Stimulated activated CD4-positive, alpha-beta T cell treated with anti-CD3 and anti-CD28 coated beads, Interleukin-2, amount 100 ng/mL, for 48 hours (primary cell): ENCODE measurements at places on chromosomes 5 and 9.

- DNase-seq = no peak
Measured at GRCh38 chr5:133390416-133391353, 221.7 kb downstream of the FSTL4 start.

DNA sequence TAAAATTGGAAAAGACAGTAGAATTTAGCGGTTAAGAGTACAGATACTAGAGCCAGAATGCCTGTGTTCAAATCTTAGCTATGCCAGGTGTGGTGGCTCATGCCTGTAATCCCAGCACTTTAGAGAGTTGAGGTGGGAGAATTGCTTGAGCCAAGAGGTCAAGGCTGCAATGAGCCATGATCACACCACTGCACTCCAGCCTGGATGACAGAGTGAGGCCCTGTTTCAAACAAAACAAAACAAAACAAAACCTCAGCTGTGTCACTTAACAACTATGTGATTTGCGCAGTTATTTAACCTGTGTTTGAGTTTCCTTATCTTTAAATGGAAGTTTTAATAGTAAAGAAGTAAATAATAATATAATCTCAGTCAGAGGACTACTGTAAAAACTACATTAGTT lies 68.3 kb downstream of the TBCA start:
- DNase-seq = no peak

GRCh38 chr5:169197343-169197742 lies 103.6 kb downstream of the SLIT3 start:
- DNase-seq = no peak

- no peak for DNase-seq
Measured at GRCh38 chr5:161030229-161030628, 178.2 kb upstream of the ATP10B start.

DNA sequence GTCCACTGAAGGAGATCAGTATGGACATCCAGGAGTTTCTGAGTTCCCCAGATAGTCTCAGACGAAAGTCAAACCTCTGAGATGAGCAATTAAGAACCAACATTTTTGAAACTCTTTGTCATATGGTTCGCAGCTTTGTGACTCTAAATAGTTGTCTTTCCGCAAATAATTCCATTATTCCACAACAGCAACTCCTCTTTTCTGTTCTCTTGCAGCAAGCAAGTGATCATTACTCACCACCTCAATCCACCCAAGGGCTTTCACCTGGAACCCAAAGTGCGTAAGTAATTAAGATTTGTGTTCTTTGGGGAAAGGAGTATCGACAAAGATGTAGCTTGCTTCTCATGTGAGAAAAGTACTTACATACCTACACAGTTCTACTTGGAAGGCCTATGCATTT lies 15.6 kb downstream of the MTX3 start:
- DNase-seq = no peak

DNA sequence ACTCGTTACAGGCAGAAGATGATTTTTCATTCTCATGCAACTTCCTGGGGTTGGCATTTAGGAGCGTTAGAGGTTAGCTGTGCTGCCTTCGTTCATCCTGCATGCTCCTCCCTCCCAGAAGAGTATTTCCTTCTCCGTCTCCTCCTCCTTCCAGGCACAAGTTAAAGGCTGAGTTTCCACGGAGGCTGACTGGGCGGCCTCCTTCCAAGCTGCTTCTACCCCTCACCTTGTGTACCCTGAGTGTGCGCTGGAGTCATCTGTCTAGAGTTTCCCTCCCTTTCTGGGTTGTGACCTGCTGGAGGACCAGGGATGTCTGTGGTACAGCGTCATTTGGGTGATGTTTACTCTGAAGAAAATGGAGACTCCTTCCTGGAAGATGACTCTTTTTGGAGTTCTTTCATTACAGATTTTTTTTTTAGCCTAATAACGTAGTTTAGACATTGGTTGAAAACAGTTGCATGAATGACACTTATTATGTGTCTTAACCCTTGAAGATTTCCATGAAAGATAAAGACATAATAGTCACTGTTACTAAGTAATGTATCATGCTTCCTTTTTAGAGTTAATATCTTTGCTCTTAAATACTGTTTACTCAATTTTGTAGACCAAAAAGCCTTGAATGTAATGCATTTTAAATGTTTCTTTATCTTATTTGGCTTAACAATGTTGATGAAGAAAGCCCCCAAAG lies 146.9 kb downstream of the TENT4A start:
- no peak for DNase-seq

DNA sequence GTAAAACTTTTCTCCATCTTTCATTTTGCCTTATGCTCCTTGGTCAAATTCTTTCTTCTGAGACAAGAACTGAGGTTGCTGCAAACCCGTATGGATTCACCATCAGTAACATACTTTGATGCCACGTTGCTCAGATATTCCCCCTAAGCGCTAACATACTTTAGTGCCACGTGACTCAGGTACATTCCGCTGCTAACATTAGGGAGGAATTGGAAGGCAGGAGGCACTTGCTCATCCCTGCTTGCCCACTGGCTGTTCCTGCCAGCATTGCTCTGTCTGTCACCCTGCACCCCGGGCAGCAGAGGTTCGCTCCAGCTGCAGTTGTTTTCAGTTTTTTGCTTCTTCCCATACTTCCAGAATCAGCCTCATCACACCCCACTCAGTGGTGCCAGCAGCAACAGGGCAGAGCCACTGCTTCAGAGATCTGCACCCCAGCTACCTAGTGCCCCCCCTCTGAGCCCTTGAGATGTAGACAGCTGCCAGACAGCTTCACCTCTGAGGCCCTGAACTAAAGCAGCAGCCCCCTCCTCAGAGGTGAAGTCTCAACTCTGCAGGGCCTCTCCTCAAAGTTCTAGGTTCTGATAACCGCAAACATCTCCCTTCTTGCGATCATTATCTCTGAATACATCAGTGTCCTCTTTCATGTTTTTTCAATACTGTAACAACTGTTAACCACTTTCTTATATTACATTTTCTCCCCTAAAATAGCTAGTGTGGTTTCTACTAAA lies 228.0 kb upstream of the KIF2A start:
- DNase-seq = no peak

DNA sequence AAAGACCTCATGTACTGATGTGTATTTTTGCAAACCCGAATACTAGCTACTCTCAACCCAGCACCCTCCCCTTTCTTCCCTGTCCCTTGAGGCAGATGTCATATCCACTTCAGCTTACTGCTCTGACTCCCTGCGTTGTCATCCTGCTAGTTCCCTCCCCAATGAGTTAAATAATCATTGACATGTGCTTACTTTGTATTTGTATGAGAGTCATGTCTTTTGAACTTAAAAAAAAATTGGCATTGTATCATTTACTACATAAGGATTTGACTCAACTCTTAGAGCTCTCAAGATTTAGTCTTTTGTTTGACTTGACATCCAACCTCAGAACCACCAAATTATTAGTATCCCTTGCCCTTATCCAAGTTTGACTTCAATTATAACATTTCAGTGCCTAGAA lies 219.7 kb upstream of the TUT7 start:
- DNase-seq = no peak

GRCh38 chr5:88602584-88602983 lies 280.4 kb downstream of the MEF2C start:
- DNase-seq = peak; percentile 24

DNA sequence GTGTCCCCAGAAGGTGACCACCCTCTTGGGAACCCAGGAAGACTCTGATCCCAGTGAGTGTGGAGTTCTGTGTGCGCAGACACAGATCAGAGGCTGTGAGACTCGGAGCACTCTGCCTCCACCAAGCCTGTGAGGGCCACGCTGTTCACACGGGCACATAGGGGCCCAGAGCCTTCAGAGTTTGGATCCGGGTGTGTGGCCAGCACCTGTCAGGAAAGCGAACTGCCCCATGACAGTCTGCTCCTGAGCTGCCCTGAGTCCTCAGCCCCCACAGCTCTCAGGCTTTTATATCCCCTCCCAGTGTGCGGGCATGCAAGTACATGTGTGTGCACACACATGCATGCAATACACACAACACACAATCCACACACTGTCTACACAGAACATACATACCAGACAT lies 161.8 kb upstream of the IRX2 start:
- DNase-seq = no peak

GRCh38 chr5:81014348-81014747 lies 54.2 kb downstream of the RASGRF2 start:
- DNase-seq = no peak

DNA sequence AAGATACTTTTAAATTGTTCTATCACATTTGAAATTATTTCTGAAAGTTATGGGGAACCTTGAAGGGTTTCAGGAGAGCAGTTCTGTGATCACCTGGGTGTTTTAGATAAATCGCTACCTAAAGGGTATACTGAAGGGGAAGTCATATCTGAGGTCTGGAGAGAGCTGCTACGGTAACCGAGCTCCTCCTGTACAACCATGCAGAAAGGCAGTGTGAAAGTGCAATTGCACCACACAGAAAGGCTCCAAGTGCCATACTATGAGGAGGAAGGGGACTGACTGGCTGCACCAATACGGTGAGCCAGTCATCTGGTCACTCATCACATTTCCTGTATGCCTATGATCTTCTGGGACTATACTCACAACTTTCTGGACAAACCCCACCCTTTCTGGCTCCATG lies 241.4 kb upstream of the SLC24A2 start:
- DNase-seq = no peak

DNA sequence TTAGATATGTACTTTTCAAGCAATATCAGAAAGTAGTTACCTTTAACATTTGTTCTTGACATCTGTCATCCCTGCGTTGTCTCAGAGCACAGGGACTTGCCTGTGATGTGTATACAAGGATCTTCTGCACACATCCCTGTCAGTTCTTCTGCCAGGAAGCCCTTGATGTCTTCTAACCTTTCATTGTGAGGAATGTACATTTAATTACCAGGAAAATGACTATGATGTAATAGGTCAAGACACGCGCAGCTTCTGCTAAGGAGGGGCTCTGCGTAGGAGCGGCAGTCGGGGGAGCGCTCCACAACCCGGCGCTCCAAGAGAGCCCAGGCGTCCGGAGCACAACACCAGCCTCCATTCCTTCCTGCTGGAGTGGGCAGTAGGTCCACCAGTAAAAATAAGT lies 119.7 kb downstream of the IRX2 start:
- DNase-seq = no peak

DNA sequence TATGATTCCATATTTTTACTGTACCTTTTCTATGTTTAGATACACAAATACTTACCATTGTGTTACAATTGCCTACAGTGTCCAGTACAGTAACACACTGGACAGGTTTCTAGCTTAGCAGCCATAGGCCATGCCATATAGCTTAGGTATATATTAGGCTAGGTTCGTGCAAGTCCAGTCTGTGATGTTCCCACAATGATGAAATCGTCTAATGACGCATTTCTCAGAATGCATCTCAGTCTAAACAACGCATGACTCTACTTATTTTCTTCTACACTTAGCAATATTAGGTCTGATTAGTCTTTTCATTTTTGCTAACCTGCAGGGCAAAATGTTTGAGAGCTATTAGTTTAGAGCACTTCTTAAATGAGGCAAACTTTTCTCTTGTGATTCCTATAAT lies 22.7 kb downstream of the OR2S2 start:
- no peak for DNase-seq

- no peak for DNase-seq
Measured at GRCh38 chr5:9166202-9167112, 379.4 kb downstream of the SEMA5A start.

- no peak for DNase-seq
Measured at GRCh38 chr5:97043511-97043910, 98.9 kb downstream of the LIX1 start.

- no peak for DNase-seq
Measured at GRCh38 chr5:91690921-91691320, 307.8 kb upstream of the ARRDC3 start.

- no peak for DNase-seq
Measured at GRCh38 chr5:10913841-10914240, 152.8 kb upstream of the DAP start.

DNA sequence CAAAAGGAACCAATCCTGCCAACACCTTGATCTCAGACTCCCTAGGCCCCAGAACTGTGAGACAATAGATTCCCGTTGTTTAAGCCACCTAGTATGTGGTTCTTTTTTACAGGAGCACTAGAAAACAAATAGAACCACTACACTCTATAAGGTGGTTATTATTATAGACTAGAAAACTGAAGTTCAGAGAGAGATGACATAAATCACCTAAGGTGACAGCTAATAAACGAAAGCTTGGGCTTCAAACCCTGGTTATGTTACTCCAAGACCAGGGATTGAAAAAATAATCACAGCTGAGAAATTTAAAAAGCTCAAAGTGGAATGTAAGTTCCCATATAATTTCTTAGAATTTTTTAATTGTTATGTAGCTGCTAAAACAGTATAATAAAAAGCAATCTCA lies 716.2 kb upstream of the DMAC1 start:
- no peak for DNase-seq

DNA sequence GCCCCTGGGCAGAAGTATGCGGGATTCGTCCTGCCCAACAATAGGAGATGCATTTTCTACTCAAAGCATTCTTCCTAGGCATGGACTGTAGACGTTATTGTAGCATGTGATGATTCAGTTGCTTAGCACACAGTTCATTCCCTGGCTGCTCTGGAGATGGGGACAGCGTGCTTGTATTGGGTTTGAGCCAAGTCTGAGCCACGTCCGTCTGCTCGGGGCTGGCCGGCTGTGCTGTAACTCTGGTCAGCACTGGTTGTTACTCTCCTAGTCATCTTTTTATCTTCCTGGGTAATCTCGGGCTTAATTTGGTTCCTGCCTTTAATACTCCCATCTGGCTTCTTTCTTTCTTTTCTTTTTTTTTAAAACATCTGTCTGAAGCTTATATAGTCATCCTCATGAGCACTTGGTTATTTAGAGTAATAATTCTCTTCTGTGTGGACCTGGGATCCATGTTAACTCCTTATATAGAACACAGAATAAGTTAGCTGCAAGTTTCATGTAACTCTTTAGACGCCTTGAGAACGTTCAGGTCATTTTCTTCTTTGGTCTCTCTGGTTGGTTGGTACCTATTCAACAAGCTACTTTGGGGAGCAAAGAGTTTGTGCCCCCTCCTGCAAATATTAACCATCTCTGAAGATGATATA lies 118.8 kb upstream of the RPS23 start:
- no peak for DNase-seq

- DNase-seq = no peak
Measured at GRCh38 chr5:105903069-105903468, 1767.7 kb downstream of the EFNA5 start.

DNA sequence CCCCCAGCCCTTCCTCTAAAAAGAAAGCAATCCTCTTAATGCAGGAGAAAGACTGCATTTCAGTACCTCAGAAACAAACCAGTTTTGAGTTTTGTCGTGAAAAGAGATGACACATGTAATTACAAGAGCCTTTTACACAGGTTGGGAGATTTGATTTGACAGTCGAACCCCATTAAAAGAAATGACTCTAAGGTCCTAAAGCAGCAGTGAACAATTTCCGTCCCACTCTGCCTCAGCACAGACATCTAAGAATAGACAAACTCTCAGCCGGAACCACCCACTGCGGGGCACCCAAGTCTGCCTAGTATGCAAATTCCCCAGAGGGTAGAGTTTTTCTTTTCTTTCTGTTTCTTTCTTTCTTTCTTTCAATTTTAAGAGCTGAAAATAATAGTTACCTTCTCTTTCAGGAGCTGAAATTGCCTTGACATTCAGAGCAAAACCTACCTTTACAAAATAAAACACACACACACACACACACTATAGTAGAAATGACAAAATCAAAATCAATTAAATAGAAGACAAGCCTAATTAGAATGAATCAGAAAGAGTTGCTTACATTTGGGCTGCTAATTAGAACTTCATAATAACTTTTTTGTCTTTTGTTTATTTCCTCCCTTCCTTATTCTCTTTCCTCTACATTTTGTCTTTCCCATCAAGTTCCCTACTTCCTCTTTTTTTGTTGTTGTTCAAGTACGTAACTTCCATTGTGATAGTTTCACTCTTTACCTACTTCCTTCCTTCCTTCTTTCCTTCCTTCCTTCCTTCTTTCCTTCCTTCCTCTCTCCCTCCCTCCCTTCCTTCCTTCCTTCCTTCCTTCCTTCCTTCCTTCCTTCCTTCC lies 65.1 kb downstream of the BASP1 start:
- no peak for DNase-seq
